ENCODE measurements at places on chromosomes 4 and X.

DNA sequence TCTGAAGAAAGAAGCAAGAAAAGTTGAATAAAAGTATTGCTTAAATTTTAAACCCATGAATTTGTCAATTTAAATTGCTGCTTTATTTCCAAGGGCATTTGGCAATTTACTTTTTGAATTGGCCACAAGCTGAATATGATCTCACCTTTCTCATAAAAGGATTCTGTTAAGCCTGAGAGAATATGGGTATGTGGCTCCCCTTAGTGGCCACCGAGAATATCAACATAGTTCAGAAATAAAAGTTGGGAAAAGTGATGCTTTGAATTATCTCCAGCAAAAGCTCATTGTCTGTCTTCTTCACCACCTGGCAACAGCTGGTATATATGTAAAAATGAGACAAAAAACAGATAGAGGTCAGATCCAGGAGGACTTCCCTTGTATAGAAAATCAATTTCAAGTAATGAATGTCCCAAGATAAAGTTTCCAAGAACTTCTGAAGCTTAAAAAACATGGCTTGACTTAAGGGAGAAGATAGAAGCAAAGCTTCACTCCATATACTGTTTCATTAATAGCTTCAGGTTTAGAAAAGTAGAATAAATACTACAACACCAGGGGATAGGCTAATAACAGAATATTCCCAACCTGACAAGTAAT, 290.7 kb upstream of the FAM241A start:
- no peak for DNase-seq

GRCh38 chrX:136635235-136635634, 12.7 kb upstream of the CD40LG start:
- DNase-seq = no peak

DNA sequence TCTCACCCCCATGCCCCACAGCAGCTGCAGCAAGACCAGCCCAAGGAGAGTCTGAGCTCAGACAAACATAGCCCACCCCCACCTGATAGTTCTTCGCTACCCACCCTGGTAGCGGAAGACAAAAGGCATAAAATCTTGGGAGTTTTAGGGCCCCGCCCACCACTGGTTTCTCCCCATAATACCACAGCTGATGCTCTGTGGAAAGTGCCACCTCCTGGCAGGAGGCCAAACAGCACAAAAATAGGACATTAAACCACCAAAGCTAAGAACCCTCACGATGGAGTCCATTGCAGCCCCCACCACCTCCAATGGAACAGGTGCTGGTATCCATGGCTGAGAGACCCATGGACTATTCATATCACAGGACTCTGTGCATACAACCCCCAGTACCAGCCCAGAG, 226.7 kb downstream of the SNCA start:
- no peak for DNase-seq

DNA sequence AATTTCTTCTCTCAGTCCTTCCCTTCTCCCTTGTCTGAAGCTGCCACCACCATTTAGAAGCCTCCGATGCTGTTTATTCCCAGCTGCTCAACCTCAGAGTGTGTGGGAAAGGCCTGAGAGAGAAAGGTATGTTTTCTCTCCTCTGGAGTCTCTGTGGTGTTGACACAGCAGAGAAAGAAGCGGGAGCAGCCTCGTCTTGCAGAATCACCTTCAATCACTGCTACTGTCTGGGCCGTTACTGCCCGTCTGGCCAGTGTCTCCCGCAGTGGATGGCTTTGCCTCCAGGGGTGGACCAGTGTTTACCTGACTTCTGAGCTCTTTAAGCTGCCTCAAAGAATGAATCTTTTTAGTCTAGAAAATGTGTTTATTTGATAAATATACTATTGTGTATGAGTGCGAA, 148.9 kb upstream of the FAM47C start:
- DNase-seq = no peak

DNA sequence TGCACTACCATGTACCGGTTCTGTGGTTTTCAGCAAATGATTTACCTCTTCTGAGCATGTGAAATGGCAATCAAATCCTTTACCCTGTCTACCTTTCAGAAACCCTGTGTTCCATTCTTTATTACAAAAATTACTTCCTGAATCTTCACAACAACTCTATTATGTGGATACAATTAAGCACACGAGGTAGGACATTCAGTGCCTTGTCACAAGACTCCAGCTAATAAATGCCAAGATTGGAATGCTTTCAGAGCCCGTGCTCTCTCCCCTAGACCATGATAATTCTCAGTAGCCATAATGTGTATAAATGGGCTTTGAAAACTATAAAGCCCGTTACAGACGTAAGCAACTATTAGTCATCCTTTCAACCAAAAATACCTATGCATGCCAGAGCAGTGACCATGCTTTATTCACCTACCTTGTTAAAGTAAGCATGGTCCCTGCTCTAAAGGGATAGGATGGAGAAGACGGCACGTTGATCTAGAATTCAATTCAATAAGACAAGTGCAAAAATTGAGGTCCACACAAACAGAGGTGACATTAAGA, 2.4 kb downstream of the RXFP1 start:
- no peak for DNase-seq

DNA sequence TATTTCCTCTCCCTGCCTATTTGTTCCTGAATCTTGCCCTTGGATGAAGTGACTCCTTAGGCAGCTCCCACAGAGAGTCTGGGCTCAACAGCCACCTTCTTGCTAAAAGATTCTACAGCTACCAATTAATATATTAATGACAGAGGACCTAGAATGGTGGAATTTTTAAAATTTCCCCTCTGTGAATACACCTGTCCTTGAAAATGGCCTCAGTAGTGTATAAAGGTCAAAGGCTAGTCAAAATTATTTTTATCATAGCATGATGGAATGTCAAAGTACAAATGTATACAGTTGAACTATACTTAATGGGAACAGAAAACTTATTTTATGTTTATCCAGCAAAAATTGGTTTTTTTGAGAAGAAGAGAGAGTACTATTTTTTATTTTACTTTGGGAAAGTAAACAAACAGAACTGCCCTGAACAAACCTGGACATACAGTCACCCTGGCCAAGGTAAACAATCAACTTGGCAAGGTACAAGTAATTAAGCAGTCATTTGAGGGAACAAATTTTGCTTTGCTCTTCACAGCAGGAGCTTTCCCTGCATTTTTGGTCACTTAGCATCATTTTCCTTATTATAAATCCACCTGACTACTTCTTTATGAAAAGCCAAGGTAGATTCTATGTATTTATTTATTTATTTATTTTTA, 250.8 kb downstream of the INPP4B start:
- no peak for DNase-seq

GRCh38 chr4:20037745-20038144, 214.0 kb upstream of the SLIT2 start:
- no peak for DNase-seq

DNA sequence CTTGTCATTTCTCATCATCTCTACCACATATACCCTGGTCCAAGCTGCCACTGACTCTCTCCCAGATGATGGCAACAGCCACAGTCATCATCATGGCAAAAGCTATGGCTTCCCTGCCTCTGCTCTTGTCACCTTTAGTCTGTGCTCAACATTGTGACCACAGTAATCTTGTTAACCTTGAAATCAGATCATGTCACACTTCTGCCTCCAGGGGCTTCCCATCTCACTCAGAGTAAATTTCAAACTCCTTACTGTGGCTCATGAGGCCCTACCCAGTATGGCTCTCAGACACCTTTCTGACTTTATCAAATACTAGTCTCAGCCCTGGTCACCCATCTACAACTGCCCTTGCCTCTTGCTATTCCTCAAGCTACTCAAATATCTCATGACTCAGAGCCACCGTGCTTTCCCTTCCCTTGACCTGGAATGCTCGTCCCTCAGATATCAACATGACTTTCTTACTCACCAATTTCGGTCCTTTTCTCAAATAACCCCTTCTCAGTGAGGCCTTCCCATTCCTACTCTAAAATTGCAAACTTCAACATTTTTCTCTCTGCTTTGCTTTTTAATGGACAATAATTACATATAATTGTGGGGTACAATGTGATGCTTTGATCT, 41.1 kb upstream of the STIM2 start:
- DNase-seq = no peak

- no peak for DNase-seq
These were observed 87.7 kb downstream of the RFC1 start for GRCh38 chr4:39278476-39278875.

DNA sequence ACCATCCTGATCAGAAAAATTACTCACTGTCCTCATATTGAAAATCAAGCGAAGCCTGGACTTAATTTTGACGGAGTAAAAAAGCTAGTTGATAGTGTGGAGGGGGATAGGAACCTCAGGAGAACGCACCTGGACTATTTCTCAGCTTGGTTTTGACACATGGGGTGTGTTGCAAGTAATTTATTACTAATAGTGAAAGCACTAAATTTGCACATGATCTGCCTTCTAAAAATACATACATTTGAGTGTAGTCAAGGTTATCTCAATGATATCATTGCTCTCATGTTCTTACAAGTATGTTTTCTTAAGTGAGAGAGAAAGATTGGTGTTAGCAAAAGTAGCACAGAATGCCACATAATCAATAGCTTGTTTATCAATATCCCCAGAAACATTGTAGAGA, 29.5 kb downstream of the LRIT3 start:
- DNase-seq = no peak

DNA sequence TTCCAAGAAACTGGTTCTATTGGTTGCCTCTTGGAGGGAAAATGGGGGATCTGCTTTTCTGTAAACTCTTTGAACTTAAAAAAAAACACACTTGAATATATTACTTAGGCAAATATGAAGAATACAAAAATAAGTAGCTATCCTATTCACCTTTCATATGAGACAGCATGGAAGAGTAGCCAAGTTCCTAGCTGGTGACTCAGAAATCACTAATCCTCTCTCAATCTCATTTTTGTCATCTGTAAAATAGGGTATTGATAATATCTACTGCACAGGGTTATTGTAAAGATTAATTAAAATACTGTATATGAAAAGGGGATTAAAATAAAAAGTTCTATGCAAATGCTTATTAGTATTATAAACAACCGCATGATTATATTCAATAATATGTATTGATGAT, 12.7 kb downstream of the MGARP start:
- DNase-seq = no peak
